ENCODE measurements at places on chromosomes 4 and X.

- DNase-seq: no peak
Observed at GRCh38 chr4:173793937-173794510, 264.0 kb upstream of the HAND2 start.

GRCh38 chr4:15719506-15719905 lies 16.6 kb downstream of the BST1 start:
- DNase-seq: no peak

DNA sequence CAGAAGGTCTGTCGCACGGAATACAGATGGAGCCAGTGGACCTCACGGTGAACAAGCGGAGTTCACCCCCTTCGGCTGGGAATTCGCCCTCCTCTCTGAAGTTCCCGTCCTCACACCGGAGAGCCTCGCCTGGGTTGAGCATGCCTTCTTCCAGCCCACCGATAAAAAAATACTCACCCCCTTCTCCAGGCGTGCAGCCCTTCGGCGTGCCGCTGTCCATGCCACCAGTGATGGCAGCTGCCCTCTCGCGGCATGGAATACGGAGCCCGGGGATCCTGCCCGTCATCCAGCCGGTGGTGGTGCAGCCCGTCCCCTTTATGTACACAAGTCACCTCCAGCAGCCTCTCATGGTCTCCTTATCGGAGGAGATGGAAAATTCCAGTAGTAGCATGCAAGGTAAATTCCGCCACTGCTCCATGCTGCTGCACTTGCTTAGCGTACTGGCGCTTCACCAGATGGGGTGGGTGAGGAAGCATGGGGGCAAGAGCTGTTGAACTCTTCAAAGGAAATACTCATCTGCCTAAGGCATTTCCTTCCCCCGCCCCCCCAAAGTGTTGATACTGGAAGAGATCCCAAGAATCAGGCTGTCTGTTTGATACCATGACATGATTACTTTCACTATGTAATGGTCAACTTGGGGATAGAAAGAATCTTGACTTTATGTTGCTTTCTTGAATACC lies 24.8 kb downstream of the KLF3 start:
- no peak for DNase-seq

DNA sequence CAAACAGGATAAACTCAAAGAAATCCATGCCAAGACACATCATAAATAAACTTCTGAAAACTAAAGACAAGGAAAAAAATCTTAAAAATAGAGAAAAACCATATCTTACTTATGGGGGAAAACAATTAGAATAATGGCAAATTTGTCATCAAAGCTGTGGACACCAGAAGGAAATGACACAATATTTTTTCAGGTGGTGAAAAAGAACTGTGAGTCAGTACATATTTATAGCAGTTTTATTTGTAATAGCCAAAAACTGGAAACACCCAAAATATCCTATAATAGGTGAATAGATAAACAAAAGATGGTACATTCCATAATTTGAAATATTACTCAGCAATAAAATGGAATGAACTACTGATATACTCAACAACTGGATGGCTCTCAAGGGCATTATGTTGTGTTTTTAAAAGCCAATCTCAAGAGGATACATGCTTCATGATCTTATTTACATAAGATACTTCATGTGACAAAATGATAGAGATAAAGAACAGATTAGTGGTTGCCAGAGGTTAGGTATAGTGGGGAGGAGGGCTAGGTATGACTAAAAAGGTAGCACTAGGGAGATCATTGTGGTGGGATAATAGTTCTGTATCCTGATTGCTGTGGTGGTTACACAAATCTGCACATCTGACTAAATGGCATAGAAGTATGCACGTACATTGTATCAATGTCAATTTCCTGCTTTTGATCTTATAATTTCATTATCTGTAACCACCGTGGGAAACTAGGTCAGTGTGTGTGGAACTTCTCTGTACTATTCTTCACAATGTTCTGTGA lies 191.9 kb downstream of the PPP1R2C start:
- DNase-seq: no peak

DNA sequence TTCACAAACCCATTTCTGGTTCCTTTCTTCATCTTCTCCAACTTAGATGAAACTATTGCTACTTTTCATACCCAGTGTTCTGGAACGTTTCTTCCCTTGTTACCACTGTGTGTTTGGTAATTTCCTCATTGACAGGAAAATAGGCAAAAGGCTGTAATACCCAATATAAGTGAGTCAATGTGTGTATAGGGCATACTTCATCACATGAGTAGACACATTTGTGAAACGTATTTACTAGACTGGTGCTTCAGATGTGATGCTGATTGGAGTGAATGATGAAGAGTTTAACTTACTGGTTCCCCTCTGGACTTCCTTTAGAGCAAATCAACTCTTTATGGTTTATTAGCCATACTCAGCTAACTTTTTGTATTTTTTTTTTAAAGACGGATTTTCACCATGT lies 195.1 kb upstream of the ATP6AP2 start:
- no peak for DNase-seq

DNA sequence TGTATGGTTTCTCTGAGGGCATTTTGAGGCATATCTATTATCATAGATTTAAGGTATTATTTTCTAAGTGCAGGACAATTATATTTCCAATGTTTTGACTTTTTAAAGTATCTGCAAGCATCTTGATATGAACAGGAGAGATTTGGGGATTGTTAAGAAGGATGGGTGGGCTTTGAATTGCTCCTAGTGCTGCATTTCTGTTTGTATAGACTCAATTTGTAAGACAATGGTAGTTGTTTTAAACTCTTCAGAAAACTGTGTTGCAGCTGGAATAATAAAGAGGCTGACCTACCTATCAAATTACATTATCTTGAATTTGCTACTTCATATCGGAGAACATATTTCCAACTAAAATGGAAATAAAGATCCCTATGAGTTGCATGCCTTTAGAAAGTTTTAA lies 570.3 kb downstream of the ADGRL3 start:
- no peak for DNase-seq

GRCh38 chr4:11079171-11079570 lies 349.5 kb downstream of the HS3ST1 start:
- DNase-seq: no peak

- DNase-seq: no peak
Observed at GRCh38 chr4:16665942-16666551, 232.4 kb downstream of the LDB2 start.

GRCh38 chr4:10054571-10055041 lies 33.3 kb upstream of the SLC2A9 start:
- peak; percentile 51 for DNase-seq

DNA sequence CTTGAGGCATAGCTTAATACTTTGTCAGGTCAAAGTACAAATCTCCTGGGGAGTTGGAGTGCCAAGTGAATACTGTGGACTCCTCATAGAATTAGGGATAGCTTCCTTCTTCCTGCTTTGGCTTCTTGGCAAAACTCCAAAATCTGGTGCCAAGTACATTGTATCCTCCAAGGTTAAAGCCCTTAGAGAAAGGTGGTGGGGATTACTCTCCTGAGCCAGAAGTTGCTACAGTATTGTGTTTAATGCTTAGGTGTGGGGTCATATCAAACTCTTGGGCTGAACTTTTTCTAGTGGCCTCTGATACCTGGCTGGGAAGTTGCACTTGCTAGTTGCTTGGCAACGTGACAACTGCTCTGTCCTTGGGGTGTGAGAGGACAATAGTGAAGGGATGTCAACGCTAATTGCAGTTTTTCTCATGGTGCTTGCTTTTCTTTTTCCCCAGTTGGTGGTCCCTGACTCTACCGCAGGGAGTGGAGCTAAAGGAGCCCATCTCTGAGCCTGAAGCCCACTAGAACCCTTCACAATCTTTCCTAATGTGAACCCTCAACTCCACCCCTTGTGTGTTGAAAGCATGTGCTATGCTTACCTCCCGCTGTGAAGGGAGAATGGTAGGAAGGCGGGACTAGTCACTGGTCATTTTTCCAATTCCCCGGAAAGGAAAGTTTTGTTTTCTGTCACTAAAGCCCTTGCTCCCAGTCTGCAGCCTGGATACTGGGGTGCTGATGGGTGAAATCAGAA lies 35.5 kb downstream of the DLG3 start:
- DNase-seq: no peak

DNA sequence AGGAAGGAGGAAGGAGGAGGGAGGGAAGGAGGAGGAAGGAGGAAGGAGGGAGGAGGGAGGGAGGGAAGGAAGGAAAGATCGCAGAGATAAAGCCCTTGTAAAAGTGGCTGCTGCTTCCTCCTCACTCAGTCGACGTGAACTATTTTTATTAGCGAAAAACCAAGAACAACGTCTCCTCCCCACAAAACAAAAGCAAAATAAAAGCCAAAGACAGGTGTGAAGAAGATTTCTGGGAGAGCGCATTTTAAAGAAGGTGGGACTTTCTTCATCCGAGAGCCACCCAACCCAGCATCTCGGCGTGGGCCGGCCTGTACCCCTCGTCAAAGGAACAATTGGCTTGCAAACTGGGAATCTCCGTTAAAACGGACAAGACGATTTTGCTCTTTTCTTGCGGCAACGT lies 40.7 kb upstream of the ASMTL start:
- DNase-seq: no peak

GRCh38 chr4:115668396-115668795 lies 555.0 kb upstream of the NDST4 start:
- no peak for DNase-seq

DNA sequence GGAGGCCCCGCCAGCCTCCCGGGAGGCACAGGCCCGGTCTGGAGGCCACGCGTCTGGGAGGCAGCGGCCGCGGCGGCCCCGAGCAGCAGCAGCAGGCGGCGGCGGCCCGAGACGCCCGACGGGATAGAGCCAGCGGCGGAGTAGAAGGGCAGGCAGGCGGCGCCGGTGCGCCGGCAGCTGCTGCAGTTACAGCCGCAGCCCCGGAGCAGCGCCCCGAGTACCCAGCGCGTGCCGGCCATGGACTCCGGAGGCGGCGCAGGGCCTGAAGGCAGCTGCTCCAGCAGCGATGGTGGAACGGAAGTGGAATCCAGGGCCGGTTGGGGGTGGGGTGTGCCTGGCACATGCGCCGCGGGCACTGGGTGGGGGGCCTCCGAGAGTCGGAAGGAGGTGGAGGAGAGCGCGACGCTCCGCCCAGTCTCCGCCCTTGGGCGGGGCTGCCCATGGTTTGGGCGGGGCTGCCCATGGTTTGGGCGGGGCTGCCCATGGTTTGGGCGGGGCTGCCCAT lies at the start of gene GRSF1:
TSS of gene GRSF1 (minus strand) at position 302 of the 505 bp plus-strand sequence. CDS start at position 239, 63 bp downstream.
- DNase-seq: peak; percentile 66

DNA sequence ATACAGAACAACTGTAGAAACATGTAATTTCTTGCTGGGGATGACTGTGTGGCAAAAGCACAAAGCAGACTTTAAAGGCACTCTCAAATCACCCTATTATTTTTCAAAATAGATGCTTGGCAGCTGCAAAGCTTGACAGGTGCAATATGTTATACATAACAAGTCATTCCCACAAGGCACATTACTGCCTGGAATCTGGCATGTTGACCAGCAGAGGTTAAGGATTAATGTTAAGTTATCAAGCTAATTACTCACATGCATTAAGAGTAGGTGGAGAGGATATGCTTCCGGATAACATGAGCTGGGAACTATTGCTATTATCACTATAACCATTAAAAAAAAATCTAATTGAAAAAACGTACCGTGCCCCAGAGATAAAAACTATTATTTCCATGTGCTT lies 17.8 kb downstream of the ANOS1 start:
- no peak for DNase-seq

DNA sequence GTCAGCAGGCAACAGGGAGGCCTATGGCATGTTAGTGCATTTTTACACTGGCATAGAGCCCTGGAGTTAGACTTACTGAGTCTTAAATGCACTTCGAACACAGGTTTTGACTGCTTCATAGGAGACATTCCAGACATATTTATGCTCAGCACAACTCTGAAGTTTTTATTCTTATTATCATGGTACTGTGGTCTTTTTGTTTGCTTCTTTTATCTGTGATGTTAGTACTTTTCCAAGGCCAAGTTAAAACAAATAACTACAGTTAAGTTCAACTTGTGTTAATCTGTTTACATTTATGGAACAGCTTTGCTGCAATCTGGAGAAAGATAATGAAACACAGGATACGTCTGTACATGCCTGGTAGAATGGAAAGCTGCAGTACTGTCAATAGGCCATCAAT lies 76.5 kb downstream of the COL4A5 start:
- DNase-seq: no peak

DNA sequence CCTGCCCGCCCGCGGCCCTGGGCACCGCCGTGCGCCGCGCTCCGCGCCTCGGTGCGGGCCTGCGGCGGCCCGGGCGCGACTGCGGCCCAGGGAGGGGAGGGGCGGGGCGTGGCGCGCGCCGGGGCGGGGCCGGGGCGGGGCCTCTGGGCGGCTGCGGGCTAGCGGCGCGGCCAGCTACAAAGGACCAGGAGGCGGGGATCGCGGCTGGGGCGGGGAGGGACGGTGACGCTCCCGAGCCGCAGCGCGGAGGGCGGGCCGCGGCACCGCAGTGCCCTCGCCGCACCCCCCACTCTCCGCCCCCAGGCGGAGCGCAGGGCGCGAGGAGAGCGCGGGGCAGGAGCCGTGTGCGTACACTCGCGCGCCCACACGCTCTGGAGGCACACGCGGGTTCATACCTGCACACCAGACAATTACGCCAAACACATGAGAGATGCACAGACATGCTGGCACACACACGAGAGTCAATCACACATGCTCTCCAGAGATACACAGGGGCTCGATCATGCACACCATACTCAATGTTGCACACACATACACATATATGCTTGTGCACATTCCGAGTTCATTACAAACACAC lies at the start of gene CRMP1:
TSS of gene CRMP1 (minus strand) at position 83 of the 577 bp plus-strand sequence. CDS start 117 bp downstream, outside the sequence.
- no peak for DNase-seq

DNA sequence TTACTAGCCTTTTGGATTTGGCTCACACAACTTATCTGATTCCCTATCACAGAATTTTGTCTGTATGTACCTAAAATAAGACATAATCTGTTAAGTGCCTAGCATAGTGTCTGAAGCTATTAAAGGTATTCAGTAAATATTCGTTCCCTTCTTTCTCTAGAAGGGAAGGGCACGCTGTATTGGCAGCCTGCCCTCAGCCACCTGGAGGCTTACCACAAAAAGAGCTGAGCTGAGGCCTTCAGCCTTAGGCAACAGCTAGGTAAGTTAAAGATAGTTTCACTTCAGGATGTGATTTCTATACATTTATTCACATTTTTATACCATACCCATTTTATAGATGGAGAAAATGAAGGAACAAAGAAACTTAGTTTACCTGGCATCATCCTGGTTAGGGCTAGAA lies 400.0 kb upstream of the LCORL start:
- DNase-seq: no peak

GRCh38 chr4:180356766-180357165 lies 1886.4 kb upstream of the TENM3 start:
- no peak for DNase-seq

DNA sequence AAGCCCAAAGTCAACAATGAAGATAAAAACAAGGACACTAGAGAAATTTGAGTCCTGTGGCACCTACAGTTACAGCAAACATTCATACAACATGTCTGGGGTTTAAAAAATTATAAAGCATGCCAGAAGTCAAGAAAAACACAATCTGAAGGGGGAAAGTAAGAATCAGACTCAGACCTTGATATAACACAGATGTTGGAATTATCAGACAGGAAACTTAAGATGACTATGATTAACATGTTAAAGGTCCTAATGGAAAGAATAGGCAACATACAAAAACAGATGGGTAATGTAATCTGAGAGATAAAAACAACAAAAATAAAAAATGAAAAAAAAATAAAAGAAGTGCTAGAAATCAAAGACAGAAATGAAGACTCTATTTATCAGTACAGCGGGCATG lies 446.5 kb downstream of the SPRY1 start:
- no peak for DNase-seq

GRCh38 chr4:54687887-54688841 lies 30.4 kb downstream of the KIT start:
- no peak for DNase-seq
